Glomerular endothelial cell (primary cell): ENCODE measurements at places on chromosomes 2 and 18. TPM values are rescaled to one million over a fixed set of nuclear protein-coding genes. Genes with fewer than 3 reads are reported as not detected.
A peak's percentile ranks its signal among the peaks of the same experiment; 100 is the strongest.

SOCS6 gene
- total RNA-seq, result 14.6 and 15.7 TPM in 2 replicates

UPP2 gene
- total RNA-seq, result not detected in 2 replicates

NEURL3 gene
- 0.68 and 7.0 TPM in 2 replicates for total RNA-seq

IWS1 gene
- 35.3 and 46.2 TPM in 2 replicates for total RNA-seq

BCL11A gene
- total RNA-seq, result 3.6 and 6.1 TPM in 2 replicates

SCN1A gene
- not detected in 2 replicates for total RNA-seq

TMEM37 gene
- total RNA-seq, result 2.2 and 5.5 TPM in 2 replicates

- peak; percentile 96 for DNase-seq
Observed at GRCh38 chr18:61606759-61607158, 273.5 kb downstream of the CDH20 start.

GRCh38 chr18:62484941-62485340 is 37.9 kb upstream of the ZCCHC2 start:
- no peak for DNase-seq

DNA sequence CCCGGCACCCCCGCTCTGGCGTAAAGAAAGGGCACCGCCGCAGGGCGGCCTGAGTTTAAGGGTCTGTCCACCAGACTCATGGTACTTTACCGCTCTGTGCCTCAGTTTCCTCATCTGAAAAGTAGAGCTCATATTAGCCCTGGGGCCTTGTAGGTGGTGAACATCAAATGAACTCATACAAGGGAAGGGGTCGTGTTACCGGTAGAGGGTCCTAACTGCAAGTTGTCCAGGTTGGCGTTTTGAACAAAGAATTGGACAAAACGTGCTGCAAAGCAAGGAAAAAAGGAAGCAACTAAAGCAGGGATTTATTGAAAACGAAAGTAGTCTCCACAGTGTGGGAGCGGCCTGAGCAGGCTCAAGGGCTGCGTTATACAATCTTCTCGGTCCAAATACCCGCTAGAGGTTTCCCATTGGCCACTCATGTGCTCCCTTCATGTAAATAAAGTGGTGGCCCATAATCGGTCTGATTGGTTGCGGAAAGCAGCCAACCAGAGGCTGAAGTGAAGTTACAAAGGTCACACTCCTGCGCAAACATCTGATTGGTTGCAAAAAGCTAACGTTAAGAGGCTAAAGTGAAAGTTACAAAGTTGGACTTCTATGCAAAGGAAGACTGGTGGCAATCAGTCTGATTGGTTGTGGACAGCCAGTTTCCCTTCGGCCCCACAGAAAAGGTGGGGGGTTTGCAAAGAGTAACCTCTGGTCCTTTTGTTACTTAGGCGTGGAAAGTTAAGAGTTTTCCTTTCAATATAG is 80.7 kb upstream of the LDLRAD4 start:
- no peak for DNase-seq

GRCh38 chr2:197113275-197113711 is 186.8 kb upstream of the PGAP1 start:
- DNase-seq, result no peak

DNA sequence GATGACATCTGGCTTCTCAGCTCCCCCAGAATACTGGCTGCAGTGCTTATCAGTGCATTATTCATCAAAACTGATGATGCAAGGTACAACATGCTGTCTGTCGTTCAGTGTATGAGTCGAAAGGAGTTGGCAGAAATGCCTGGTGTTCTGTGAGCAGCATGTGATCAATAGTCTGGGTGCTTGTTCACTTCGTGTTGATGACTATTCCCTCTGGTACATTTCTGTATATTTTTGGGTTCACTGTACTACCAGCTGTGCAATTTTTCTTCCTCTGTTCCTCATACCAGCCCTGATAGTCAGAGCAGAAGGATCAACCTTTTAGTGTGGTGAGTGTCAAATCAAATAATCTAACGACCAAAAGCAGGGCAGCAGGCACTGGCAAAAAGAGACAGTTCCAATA is 59.0 kb upstream of the KLHL14 start:
- DNase-seq, result no peak

GRCh38 chr2:166337932-166338331 is 37.8 kb downstream of the SCN9A start:
- no peak for DNase-seq

DNA sequence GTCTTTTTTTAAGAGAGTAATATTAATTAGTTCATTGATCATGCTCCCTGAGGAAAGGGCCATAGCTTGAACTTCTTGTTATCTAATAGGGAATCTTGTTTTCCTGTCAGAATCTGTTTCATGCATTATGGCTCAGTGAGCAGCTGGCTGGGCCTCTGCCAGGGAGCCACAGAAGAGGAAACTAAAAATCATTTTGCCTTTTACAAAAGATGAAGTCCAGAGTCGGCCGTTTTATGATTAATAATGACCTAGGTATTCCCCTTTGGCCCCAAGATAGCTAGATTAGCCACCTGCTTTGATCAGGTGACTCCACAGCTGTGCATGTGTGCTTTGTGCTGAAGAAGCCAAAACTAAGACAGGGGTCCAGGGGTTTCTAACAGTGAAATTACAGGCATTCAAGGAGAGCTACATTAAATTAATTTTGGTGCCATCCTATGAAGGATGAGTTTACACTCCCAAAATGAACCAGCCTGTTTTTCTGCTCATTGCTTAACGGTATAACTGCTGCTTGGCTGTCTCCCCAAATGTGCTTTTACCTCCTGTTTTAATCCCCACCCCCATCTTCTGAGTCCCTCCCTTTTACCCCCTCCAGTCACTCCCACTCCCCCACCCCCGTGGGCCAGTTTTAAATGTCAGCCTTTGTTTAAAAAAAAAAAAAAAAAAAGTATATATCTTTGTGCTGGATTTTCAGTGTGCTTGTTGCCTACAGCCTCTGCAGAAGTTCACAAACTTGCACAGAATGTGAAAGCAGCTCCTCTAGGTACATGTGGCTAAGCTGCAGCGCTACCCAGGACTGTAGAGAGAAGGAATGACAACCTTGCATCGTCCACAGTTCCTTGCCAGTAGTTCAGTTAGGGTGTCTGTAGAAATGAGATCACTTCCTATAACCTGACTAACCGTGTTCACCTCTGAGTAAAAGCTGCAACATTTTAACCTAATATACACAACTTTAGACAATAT is 93.1 kb downstream of the CABLES1 start:
- DNase-seq, result no peak

DNA sequence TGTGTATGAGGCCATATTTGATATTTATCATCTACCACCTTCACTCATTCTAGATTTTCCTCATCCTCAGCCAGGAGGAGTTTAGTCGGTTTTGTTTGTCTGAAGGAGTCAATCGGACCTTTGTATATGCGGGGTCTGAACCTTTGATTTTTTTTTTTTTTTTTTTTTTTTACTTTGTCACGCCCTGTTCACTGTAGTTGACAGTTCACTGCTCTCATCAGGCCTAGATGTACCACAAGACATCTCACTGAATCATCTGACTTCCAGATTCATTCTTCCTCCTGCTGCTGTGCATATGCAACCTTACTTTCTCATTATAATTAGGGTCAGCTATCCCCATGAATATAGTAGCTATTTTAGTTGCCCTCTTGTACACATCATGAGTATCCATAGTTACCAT is 133.2 kb downstream of the ARHGAP15 start:
- no peak for DNase-seq

- DNase-seq, result no peak
Observed at GRCh38 chr18:21398121-21398520, 156.1 kb downstream of the GREB1L start.

- DNase-seq, result no peak
Observed at GRCh38 chr2:202545523-202545922, 89.2 kb upstream of the FAM117B start.

DNA sequence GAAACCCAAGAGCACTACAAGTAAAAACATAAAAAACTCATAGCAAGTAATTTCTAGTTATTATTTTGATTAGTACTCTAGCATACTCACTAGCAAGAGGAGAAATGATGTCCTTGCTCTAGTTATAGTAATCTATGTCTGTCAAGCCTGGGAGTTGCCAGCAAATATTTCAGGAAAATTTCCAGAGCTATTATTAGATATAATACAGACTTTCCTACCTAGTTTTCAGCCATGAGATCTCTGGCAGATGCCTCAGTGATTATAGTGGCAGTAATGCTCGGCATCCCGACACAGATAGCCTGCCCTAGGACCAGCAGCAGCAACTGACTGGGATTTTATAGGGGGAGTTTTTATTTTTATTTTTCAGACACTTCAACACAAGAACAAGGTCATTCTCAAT is 224.4 kb downstream of the ZNF385B start:
- DNase-seq, result no peak

- no peak for DNase-seq
Observed at GRCh38 chr18:57475408-57475807, 40.2 kb downstream of the ONECUT2 start.

DNA sequence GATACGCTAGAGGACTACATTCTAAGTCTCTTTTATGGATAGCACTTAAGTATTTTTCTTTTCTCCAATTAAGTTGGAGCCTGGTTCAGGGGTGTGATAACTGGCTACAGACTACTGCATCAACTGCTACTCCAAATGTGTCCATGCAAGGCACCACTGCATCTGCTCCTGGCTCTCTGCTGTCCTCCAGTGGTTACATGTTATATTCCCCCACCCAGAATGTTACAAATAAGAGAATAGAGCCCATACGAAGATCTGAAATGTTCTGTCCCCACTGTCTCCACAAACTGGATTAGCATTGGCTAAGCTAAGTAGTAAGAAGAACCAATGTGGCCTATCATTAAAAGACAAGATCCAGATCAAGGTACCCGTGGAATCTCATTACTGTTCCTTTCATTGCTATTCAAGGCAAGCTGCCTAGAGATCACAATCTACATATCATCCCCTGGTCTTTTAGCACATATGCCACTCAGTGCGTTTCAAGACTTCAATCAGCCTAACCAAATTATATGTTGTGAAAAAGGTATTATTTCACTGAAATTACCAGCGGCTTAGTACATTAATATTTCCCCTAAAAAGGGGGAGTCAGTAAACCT is 308.3 kb upstream of the SLC8A1 start:
- DNase-seq, result peak; percentile 5

DNA sequence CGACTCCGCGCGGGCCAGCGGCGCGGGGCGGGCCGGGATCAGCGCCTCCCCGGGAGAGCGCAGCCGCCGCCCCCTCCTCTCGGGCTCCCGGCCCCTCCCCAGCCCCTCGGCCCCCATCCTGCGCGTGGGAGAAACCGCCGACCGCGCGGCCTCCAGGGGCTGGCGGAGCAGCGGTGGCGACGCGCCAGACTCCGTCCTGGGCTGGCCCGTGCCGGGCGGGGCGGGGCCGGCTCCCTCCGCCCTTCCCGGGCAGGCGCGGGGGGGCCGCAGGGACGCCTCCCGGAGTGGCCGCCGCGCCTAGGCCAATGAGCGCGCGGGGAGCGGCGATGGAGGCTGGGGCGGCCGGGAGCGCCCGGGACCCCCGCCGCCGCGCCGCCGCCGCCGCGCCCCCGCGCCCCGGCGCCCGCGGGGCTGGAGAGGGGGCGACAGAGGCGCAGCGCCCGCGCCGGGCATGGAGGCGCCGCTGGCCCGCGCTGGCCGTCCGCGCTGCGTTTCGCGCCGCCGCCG is 49.1 kb downstream of the KCNIP3 start:
- DNase-seq, result no peak

DNA sequence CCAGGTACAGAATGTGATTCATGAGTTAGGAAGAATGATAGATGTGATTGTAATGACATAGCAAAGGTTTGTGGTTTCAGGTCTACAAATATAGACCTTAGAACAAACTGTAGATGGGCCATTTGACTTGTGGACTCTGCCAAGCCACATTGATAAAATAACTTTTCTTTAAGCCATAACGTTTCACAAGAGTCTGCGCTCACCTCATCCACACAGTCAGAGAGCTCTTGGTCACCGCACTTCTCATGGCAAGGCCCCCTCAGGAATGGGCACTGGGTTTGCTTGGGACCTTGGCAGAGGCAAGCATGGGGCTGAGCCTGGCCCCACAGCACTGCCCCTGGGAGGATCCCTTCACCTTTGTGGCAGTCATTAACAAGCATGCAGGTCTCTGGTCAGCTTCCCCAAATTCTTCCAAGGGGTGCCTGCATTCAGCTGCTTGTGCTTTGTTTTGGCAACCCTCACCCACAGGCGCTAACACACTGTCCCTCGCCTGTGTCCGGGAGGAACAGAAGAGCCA is 14.0 kb downstream of the ARMC9 start:
- no peak for DNase-seq

- peak; percentile 22 for DNase-seq
Observed at GRCh38 chr2:210195101-210195852, 24.1 kb upstream of the KANSL1L start.

DNA sequence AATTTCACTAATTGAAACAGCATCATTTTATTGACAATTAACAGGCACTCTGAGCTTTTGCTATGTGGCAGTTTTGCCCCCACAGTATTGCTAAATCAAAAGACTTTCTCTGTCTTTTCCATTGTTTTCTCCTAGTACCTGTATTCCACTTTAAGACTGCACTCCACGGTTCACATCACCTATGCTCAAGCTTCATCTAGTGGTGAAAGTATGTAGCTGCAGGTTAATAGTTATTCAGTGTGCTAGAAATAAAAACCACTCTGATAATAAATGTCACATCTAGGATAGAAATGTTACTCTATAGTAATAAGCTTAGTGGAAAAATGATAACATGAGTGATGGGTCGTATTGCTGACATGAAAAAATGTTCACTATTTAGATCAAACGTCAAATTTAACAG is 24.6 kb downstream of the ARL6IP6 start:
- no peak for DNase-seq

- no peak for DNase-seq
Observed at GRCh38 chr2:39290433-39290832, 46.7 kb upstream of the CDKL4 start.

DNA sequence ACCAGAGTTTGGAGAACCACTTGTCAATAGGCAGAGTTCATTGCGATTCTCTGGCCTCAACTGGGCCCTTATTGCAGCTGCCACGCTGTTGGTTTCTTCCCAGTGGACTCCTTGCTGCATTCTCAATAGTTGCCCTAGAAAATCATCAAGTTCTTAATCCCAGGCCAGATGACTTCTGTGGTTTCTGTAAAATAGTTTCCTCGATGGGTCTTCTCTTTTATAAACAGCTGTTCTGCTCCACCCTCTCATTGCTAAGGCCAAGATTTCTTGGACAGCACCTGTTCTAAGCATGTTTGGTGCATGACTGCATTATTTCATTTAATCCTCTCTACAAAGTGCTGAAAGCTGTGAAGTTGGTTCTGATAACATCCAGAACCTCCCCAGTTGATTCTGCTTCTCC is 131.0 kb downstream of the BCL2L11 start:
- DNase-seq, result no peak

DNA sequence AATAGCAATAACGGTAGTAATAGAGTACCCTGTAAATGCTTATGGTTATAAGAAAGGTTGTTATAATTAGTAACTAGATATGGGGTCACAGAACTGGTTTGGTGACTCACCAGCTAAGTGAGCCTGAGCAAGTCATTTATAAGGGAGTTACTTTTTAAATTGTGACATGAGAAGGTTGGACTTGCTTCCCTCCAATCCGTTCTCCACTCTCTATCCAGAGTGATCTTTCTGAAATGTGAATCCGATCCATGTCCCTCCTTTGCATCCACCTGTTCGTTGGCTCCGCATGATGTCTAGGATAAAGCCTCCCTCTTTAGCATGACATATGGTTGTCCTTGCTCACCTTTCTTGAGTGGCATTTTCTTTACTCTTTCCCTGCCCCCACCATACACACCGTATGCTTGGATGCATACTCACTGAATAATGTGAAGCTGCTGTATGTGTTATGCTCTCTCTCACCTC is 83.1 kb downstream of the CDC42EP3 start:
- DNase-seq, result no peak
